NCI-H446 (cell line): ENCODE measurements at places on chromosomes 4 and X.

GRCh38 chrX:10571260-10571659 lies 49.1 kb downstream of the MID1 start:
- DNase-seq, result no peak

- no peak for DNase-seq
Measured at GRCh38 chrX:120672389-120672788, 42.5 kb upstream of the C1GALT1C1 start.

GRCh38 chr4:185811509-185812364 lies at the start of gene SORBS2:
TSS of gene SORBS2 (minus strand) at chr4:185812194. CDS start at chr4:185690571, 121,623 bp downstream.
- DNase-seq, result no peak

DNA sequence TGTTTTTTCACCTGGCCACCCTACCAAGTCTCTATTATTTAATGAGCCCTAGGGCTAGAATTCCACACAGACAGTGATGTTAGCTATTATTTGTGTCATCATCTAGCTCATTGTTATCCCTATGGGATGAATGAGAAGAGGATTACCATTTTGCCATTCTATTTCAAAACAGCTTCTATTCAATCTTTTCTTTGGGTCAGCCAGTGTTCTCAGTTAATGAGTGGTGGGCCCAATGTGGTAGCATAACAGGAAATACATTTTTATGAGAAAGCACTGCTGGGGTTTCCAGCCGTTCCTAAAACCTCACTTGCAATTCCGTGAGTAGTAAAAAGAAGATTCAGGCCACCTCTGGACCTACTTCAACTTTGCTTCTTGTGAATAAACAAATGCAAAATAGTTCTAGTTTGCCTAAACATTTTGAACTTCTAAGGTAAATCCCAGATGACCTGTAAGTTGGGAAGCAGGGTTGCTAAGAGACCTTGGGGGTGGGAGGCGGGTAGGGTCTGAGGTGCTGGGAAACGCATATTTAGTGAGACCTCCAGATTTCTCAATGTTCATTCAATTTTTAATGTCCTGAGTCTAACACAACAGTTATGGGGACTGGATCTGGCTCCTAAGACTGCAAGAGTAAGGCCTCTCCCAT lies 24.8 kb upstream of the CYP2U1 start:
- no peak for DNase-seq

- no peak for DNase-seq
Measured at GRCh38 chr4:14091966-14092365, 464.4 kb upstream of the BOD1L1 start.

GRCh38 chr4:146330392-146330791 lies 116.1 kb downstream of the REELD1 start:
- no peak for DNase-seq

DNA sequence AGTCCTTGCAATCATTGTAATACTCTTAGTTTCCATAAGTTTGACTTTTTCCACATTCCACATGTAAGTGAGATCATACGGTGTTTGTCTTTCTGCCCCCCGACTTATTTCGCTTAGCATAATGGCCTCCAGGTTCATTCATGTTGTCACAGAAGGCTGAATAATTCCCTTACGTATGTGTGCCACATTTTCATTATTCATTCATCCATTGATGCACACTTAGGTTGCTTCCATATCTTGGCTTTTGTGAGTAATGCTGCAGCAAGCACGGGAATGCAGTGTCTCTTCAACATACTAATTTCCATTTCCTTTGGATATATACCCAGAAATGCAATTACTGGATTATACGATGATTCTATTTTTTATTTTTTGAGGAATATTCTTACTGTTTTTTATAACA lies 22.0 kb upstream of the VEGFC start:
- DNase-seq, result no peak

DNA sequence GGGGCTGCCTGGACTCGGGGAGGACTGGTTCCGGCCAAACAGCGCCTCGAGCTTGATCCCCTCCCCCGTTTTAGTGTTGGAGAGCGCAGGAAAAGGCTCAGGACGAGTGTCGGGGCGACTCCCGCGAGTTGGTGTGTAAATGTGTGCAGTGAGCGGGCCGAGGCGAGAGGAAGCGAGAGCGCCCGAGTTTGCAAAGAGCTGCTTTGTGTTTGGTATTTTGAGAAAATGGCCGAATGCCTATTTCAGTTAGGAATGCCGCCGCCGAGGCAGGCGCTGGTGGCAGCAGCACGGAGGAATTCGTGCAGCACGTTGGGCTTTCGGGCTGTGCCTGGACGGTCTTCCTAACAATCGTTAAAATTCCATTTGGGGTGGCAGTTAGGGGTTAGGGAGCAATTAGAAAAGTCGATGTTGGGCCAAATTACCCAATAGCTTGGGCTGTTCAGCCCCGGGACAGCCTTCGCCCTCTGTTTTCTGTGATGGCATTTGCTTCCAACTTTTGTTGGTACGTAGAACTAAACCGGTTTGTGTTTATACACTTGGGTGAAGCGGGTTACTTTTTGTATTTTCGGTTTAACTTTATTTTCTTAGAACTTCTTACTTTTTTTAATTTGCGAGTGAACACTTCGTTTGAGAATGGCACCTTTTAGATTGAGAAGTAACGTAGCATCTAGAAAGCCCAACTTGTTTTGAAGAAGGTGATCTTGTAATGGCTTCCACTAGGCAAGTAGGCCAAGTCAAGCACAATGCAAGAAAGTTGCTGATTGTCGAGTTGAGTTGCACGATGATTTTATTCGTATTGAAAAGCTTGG lies 1.6 kb downstream of the REST start:
- DNase-seq, result no peak

- DNase-seq, result no peak
Measured at GRCh38 chr4:188960411-188961093, 821.3 kb downstream of the TRIML1 start.

DNA sequence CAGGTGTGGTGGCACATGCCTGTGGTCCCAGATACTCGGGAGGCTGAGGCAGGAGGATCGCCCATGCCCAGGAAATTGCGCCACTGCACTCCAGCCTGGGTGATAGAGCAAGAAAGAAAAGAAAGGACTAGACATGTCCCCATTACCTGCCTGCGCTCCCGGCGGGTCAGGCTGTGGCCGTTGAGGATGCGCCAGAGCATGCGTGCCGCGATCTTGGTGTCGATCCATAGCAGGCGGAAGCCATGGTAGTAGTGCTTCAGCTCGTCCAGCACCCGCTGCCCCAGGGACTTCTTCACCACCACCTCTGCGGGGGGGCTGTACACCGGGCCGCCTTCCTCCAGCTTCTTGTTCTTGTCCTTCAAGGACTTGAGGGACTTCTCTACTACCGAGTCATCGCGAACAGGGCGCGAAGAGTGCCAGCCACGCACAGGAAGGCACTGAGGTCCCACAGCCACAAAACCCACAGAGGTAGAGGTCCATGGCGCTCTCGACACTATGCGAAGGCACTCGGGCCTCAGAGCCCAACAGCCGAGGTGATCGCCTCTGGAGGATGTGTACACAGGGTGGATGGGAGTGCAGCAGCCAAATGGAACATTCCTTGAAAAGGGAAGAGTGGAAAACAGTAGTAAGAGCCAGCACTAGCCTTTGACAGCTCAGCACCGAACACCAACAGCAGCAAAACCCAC lies 14.6 kb downstream of the LETM1 start:
- no peak for DNase-seq

DNA sequence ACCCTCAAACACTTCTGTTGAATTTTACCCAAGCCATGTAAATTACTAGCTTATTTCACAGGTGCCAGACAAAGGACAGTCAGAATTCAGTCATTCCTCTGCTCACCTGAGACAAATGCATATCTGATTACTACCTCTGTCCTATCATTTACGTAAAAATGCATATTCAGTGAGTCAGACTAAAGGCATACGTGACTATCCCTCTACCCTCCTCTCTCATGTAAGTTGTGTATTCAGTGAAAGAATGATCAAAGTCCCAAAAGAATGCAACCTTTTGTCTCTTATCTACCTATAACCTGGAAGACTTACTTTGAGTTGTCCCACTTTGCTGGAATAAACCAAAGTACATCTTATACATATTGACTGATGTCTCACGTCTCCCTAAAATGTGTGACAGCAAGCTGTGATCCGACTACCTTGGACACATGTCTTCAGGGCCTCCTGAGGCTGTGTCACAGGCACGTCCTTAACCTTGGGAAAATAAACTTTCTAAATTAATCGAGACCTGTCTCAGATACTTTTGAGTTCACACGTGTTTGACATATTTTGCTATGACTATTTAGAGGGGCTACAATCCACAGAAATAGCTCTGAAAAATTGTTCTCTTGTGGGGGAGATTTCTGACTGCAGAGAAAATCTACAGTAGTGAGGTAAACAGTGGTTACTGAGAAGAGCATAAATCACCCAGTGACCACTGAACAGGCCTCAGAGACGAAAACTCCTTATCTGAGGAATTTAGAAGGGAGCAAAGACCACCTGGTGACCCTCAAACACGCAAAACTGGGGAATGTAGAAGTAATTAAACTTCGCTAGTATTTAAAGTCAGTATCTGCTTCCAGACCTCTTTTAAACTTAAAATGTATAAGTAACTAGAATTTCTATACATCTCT lies 1575.8 kb downstream of the STIM2 start:
- no peak for DNase-seq

DNA sequence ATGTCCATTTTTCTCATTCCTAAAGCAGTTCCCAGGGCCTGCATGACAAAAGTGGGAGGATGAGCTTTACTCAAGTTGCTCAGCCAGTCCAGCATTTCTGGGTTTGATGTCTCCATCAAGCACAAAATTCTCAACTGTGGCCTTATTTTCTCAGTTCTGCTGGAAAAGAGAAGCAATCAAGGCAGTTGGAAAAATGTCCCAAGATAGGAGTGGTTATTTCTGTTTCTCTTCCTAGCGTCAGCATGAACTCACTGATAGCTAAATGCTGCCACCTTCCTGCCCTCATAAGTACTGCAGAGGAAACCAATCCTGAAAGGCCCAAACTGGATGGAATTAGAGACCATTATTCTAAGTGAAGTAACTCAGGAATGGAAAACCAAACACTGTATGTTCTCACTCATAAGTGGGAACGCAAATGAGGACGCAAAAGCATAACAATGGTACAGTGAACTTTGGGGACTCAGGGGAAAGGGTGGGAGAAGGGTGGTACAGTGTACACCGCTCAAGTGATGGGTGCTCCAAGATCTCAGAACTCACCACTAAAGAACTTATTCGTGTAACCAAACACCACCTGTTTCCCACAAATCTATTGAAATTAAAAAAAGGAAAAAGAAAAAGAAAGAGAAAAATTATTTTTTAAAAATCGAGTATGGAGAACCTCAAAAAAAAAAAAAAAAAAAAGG lies 29.6 kb downstream of the ADH7 start:
- DNase-seq, result peak; percentile 27

GRCh38 chr4:99844048-99844447 lies 27.4 kb downstream of the DAPP1 start:
- DNase-seq, result no peak

DNA sequence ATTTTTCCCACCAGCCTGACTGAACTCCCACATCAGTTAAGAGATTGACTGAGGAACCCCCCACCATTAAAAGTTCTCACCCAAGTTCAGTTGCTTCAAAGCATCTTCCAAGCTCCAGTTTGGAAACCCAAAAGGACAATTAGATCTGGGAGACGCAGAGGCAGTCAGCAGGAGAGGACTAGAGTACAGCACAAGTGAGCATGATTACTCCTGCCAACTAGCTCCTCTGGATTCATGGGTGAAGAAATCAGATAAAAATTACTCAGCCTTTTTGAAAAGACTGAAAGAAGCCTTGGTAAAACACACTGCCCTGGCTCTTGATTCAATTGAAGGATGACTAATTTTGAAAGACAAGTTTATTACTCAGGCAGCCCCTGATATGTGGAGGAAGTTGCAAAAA lies 297.5 kb downstream of the ADAM29 start:
- no peak for DNase-seq

GRCh38 chrX:46311581-46312120 lies 233.6 kb downstream of the ZNF674 start:
- no peak for DNase-seq

- DNase-seq, result no peak
Measured at GRCh38 chr4:762211-763190, 56.9 kb downstream of the PCGF3 start.
